Activated naive CD4-positive, alpha-beta T cell (primary cell): ENCODE measurements at places on chromosomes 12 and 14.

DNA sequence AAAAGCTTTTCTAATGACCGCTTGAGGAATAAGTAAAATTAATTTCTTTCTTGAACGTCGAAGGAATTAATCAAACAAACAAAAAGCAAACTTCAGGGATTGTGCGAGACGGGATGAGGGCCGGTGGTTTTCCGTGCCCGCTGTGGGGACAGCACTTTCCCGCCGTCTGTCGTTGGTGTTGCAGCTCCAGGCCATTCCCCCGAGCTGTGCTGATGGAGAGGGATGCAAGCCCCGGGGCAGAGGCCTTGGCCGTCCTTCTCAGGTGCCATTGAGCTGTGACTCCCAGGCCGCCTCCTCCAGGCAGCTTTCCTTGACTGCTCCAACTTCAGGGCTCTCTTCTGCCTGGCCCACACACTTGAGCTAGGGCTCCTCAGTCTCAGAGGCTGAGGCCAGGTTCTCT lies 109.0 kb upstream of the C14orf180 start:
- no peak for DNase-seq

DNA sequence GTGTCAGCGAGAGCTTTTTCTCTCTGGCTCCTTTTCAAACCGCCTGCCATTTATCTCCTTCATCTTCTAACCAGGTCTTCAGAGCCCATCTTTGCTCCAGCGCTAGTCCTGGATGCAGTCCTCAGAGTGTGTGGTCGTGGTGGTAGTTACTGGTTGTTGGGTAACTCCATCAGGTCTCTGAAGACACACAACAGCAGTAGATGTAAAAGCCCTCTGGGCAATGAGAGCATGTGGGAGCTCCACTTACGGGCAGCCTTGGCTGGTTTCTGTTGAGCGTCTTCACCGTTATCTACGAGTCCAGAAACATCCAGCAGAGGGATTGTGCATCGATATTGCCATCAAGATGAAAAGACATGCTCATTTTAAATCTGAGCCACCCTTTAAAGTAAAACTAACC lies 61.2 kb downstream of the FBXL14 start:
- DNase-seq = no peak

DNA sequence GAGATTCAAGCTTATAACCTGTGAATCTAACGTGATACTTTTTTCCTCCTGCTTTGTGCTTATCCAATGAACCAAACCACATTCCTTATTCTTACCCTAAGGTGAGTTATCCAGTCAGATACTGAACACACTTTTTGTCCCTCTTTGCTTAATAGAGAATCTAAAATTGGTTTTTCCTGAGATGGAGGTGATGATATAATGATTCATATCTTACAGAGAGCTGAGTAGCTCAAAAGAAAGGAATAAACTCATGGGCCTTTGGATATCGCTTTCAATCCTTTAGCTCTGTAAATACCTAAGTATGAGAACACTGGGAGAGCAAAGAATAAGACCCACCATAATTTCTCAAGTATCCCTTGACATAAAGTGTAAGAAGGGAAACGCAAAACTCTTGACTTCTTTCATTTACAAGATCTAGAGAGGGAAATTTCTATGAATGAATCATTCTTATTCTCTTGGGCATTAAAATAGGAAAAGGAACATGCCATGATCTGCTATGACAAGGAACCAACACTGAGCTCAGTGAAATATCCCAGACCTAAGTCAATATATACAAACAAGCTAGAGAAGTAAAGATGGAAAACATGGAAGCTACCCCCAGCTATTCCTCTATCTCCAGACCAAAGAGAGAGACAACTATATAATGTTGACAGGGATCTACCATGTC lies 81.8 kb upstream of the STAC3 start:
- no peak for DNase-seq

GRCh38 chr12:54983536-54984101 lies 943 bp downstream of the TESPA1 start:
- DNase-seq = no peak

DNA sequence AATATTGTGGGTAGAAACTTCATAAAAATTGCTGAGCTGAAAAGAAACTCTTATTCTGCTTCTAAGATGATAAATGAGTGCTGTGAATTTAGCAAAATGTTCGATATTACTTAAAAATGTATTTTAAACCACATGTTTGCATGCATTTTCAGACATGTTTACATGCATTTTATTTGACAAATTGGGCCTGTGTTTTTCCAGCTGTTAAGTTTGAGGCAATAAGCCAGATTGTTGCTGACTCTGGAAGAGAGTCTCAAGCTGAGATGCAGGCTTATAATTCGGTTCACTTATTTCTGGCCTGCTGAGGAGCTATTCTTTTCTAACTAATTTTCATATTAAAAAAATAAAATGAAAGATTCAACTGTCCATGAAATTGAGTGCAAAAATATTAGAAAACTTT lies 110.1 kb downstream of the SYNE2 start:
- DNase-seq = no peak

DNA sequence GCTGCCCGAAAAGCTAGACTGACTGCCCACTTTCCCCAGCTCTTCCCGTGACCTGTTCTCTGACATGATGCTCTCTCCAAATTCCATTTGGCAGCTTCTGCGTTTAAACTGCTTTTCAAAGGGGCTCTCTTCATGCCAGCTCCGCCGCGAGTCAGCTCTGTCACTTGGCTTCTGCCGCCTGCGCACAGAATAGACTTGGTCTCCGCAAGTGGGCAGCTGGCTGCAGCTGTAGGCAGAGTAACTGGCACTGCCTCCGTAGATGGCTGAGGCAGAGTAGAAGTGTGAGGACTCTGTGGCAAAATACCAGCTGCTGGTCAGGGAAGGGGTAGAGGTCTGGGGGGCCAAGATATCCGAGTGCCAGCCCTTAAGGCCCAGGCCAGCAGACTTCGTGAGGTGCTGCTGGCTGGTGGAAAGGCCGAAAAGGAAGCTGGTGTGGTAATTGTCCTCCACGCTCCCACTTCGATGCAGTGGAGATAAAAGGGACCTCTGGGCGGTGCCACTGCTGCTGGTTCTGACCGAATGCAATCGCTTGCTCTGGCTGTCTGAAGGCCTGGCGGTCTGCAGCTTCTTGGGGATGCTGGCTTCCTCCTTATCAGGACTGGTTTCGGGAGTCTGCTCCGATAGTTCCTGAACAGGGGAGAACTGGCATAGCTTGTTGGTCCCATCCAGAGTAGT lies 85.7 kb downstream of the DUSP16 start:
- DNase-seq = no peak

GRCh38 chr14:92783813-92784431 lies 10.2 kb upstream of the GOLGA5 start:
- DNase-seq = no peak

DNA sequence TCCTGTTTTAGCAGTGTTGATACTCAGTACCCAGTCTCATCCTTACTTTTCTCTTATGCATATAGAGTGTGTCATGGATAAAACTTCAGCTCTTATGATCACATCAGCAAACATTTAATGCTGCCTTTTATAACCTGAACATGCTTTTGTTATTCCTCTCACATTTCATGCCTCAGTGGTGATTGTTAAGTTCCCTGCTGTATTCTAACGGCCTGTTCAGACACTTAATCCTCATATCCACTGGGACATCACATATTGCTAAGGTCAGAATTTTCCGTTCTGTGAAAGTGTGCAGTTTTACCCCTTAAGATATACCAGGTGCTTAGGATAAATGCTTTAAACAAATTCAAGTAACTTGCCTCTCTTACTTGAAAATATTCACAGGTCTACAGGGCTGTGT lies 268.7 kb upstream of the SEL1L start:
- DNase-seq = no peak

- DNase-seq = peak; percentile 30
Observed at GRCh38 chr14:51780006-51780692, 80.3 kb upstream of the GNG2 start.

GRCh38 chr14:32374155-32374554 lies 45.1 kb downstream of the AKAP6 start:
- no peak for DNase-seq

DNA sequence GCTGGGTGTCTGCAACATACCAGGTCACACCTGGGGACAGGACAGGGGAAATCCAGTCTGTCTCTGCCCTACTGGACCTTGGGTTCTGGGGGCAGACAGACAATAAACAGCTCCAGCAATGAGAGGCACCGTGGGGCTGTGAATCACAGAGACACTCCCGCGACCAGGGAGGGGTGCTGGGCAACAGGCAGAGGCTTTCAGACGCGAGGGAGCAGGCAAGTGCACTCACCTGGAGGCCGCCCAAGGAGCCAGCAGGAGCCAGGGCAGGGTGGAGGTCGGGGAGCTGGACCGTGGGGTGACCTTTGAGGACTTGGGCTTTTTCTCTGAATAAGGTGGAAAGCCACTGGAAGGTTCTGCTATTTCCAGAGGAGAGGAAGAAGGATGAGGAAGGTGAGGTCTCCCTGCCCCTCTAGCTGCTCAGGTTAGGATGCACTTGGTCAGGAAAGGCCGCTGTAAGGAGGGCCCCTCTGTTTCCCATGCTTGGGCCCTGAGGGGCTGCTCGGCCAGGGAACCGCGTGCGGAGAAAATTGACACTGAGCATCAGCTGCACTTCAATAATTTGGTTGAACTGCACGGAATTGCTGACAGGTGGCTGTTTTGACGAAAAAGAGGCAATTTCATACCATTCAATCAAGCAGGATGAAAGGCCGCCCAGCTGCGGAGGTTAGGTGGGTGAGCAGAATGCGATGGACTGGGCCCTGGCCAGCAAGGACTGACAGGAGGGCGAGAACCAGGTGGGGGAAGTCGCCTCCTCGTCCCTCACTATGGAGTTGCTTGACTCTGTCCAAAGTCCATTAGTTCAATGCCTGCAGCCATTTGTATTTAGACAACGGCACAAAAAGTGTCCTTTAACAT lies 42.2 kb downstream of the JAG2 start:
- DNase-seq = no peak

- no peak for DNase-seq
Observed at GRCh38 chr14:30558362-30558674, 640 bp upstream of the G2E3 start.

- DNase-seq = no peak
Observed at GRCh38 chr14:90301122-90301521, 30.6 kb downstream of the NRDE2 start.

DNA sequence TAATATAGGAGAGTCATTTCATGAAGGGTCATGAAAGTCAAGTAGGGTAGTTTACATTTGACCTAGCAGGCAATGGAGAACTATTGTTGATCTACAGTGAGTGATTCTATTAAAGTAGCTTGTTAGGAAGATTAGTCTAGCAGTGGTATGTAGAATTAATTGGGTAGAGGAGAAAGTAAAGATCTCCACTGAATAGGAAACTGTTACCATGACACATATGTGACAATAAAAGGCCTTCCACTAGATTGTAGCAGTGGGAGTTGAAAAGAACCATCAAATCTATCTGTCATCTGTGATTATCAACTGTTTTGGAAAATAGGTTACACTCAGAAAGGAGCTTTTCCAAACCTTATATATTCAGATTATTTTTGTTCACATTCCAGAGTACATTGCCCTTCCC lies 92.3 kb downstream of the SOX5 start:
- DNase-seq = no peak

DNA sequence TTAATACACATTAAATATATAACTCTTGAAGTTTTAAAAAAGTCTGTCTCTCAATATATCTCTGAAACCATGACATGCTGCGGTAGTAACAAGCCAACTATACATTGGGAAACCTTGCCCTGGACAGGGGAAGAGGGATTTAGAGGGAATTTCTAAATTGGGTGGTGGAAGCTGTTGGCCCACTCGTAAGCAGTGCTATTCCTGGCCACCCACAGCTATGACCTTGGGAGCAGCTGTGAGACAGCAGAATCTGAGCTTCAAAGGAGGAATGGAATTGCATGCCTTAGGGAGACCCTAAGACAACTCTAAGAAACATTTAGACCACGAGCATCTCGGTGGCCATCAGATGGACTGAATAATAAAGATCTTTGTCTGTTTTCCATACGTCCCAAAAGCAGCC lies 15.8 kb upstream of the GCH1 start:
- no peak for DNase-seq

DNA sequence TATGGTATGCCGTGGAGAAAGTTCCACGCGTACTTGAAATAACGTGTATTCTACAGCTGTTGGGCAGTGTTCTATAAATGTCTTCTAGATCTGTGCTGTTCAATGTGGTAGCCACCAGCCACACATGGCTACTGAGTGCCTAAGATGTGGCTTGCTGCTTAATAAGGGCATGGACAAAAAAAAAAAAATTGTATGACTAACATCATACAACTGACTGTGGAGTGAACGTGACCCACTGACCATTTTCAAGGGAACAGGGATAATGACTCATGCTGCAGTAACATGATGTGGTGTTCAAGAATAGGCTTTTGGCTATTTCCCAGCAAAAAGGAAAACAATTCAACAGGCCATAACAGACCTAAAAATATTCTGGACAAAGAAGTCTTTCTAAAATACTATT lies 13.0 kb downstream of the ATG14 start:
- DNase-seq = no peak

- no peak for DNase-seq
Observed at GRCh38 chr12:90235642-90236041, 527.0 kb upstream of the ATP2B1 start.

DNA sequence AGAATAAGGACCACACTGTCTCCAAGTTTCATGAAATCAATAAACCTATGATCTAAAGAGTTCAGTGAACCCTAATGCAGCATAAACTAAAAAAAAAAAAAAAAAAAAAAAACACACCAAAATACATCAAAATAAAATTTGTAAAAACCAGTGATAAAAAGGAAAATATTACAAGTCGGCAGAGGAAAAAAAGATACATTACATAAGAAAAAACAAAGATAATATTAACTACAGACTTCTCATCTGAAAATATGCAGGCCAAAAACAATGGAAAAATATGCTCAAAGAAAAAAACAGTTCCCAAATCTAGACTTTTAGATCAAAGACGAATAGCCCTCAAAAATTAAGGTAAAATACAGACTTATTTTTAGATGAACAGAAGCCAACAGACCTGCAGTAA lies 27.6 kb downstream of the MED13L start:
- no peak for DNase-seq

DNA sequence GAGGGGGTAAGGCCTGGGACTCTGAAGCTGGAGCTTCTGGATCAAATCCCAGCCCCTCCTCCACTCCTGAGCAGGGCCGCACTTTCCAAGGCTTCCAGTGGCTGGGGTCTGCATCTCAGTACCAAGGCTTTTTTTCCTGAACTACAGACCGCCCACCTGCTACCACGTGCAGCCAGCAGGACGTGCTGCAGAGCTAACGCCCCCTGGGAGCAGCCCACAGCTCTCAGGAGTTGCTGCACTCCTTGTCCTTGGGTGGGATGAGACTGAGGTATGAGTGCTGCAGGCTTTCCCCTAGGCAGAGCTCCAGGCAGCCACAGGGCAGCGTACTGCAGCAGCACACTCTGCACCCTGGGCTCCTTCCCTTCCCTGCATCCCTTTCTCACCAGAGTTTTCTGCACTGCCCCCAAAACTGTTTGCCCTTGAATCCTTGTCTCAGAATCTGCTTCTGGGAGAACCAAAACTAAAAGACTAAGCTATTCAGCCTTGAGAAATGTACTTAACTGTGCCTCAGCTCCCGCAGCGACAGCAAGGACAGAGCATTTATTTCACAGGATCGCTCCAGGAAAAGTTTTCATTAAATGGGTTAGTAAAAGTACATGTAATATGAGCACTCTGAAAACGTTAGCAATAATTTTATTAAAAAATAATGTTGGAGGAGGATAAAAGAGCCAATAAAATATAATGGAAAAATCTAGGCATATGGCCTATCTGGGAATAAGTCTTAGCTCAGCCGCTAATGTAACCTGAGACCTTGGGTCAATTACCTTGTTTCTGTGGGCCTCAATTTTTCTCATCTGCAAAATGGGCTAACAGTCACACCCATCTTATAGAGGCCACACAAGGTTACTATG lies 25.5 kb downstream of the RBM19 start:
- DNase-seq = no peak

- DNase-seq = no peak
Observed at GRCh38 chr12:113261847-113262470, 40.7 kb downstream of the TPCN1 start.
